ENCODE measurements at places on chromosomes 13 and 19.

DNA sequence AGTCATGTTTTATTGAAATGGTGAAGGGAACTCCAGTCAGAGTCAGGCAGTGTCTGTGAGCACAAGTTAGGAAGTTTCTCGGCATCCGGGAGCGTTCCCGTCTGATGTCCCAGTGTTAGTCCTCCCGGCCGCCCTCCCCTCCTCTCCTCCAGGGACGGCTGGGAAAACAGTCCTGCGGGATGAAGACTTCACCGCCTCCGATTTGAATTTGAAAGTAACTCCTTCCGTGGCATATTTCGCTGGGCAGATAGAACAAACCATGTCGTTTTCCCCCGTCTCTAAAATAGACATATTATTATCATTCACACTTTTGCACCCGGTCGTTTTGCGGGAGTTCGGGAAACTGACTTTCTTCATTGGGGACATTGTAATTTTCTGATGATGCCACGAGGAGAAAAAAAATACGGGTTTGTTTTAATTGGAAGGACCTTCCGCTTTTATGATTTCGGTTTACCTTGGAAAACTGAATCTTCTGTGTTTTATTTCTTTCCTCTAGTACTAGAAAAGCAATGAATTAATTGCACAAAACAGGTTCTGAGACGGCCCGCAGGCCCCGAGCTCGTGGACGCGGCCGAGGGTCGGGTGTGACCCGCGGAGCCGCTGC lies 76.6 kb downstream of the ZIC5 start:
- no peak for DNase-seq

DNA sequence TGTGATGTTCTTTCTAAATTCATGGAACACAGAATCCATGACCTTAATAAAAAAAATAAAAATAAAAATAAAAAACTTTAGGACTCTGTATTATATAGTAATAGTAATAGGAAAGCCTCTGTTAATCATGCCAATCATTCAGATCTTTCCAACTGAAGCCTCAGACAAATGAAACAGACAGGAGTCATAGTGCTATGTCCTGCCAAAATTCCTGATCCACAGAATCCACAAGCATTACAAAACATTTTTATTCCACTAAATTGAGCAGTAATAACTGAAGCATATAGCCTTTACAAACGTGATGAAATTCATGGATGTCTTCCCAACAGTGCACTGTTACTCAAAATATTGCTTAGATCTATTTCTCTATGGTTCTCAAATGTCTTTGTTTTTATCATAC lies 820.6 kb upstream of the PCDH9 start:
- DNase-seq = no peak

DNA sequence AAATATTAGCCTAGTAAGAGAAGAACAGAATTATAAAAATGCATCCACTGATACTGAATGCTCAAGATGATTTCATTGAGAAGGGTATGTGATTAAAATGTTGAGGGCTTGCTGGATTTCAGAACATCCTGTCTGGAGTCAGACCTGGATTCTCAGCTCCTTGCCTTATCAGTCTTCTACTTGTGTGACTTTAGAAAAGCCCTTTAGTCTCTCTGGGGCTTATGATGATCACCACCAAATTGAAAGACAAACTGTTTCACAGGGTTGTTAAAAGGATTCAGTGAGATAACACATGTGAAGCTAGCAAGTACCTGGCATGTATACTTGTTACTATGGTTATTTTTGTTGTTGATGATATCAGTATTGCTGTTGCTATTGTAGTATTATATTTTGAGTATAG lies 118.4 kb downstream of the GPC6 start:
- DNase-seq = no peak

- no peak for DNase-seq
Observed at GRCh38 chr13:110360598-110360997, 53.5 kb downstream of the COL4A2 start.

DNA sequence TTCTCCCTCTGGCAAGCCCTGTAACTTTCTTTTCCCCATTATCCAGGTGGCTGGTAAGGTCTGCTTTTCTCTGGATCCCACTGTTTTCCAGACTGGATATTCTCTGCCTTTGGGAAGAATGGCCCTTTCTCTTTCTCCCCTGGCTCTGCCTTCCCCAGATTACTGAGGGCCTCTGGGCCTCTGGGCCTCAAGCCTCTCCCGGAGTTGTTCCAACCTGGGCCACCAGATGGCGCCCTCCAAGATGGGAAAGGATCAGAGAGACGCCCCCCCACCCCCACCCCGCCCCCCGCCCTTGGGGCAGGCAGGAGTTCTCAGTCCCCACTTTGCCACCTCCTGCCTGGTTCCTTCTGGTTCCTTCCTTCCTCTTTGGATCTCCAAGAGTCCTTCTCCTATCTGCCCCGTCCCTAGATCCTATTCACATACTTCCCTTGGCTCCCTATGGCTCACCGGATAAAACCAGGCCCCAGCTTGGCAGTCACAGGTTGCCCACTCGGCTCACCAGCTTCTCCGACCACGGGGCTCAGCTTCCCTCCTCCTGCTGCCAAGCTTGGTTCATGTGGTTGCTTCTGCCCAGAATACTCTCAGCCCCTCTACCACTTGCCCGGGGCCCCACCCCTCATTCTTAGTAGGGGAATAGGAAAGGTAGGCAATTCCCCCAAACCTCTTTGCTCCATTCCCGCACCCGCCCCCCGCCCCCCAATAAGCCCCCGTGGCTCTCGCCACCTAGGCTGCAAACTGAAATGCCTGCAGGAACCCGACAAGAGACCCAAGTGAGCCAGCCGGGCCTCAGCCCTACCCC lies 13.1 kb downstream of the EPS8L1 start:
- DNase-seq = peak; percentile 73

- no peak for DNase-seq
Observed at GRCh38 chr13:113091891-113092775, 13.5 kb upstream of the F7 start.

DNA sequence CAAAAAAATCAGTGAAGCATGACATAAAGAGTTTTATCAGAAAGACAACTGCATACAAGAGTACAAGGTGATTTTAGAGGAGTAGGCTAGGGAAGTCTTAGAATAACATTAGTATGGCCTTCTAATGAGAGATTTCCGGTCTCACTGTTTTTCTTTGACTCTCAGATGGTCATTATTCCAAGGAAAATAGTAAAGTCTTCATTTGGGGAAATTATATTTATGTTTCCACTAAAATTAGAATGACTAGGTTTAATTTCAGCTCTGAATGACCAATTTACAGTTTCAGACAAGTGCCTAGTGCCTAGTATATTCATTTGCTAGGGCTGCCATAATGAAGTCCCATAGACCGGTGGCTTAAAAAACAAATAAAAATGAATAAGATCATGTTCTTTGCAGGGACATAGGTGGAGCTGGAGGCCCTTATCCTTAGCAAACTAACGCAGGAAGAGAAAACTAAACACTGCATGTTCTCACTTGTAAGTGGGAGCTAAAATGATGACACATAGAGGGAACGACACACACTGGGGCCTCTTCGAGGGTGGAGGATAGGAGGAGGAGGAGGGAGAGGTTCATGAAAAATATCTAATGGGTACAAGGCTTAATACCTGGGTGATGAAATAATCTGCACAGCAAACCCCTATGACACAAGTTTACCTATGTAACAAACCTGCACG lies 303.1 kb downstream of the PCDH9 start:
- no peak for DNase-seq

GRCh38 chr13:73870970-73871935 lies 263.0 kb downstream of the KLF12 start:
- DNase-seq = no peak

DNA sequence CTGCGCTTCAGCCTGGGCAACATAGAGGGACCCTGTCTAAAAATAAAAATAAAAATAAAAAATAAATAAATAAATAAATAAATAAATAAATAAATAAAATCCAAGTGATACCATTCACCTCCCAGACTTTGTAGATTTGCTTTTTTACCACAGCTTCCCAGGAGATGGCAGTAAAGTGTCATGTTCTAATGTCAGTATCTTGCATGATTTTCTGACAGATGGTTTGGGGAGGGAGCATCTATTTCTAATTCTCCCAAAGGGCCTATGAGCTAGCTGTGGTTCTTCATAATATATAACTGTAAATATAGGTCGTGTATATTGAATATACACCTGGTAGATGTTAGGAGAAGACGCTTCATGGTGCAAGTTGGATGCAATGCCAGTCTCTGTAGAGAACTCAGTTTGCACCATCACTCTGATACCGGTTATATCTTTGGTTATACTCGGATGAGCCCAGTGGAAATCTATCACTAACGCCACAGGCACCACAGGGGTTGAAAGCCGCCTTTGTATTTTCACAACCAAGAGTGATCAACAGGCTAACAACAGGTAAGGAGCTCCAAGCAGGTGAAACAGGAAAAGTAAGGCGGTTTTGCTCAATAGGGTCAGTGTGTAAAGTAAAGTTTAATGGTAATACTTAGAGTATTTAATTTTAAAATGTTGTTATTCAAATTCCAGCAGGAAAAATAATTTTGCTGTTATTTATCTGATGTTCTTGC lies 13.9 kb downstream of the APLP1 start:
- peak; percentile 73 for DNase-seq

- no peak for DNase-seq
Observed at GRCh38 chr13:94959626-94960025, 247.3 kb upstream of the SOX21 start.

DNA sequence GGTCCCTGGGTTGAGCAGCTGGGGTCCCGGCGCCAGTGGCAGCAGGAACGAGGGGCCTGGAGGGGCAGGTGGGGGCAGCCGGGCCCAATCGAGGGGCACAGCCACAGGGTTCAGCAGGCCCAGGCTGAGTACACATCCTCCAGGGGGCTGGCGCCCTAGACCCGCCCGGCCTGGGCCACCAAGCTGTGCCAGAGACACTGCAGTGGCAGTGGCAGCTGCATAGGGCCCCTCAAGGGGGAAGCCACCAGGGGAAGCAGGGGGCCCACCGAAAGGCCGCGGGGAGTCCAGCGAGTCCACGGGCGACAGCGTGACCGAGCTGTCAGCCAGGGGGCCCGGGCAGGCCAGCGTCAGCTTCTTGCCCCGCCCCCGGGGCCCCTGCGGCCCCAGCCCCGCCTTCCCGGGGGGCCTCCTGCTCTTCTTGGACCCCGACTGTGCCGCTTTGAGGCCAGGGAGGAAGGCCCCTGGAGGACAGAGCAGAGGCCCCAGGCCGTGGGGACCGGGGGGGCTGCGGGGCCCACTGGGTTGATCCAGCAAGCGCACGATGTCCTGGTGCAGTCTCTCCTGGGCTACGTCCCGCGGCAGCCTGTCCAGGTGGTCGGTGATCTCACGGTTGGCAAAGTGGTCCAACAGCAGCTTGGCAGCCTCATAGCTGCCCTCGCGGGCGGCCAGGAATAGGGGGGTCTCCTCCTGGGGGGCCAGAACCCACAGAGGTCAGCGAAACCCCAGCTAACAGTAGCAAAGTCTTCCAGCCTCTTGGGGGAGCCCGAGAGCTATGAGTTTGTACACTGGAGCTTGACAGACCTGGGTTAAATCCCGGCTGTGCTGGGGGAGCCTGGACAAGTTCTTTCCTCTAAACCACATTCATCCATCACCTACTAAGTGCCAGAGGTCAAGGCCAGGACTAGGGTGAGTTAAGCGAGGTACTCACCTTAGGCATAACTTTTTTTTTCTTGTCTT lies 39.5 kb downstream of the NOTCH3 start:
- no peak for DNase-seq

- DNase-seq = no peak
Observed at GRCh38 chr13:111953546-111954178, 113.3 kb upstream of the SOX1 start.

DNA sequence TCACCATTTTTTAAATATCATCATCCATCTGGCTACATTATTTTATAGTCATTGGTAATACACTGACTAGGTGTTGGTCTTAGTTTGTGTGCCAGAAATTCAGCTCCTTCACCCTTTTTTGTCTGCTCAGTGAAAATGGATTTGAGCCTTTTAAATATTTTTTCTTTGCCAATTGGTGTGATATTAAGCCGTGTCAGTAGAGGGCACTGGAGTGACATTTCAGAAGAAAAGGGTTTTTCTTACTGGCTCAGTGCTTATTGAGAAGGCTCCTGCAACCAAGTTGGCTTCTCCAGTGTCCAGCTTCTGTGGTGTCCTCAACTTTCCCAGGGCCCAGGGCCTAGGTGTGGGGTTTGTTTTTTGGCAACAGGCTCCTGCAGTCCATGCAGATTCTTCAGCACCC lies 546.6 kb downstream of the DACH1 start:
- DNase-seq = peak; percentile 45

Measured in inflammatory macrophage (primary cell).